ENCODE measurements at places on chromosomes 11 and 22. TPM values are rescaled to one million over a fixed set of nuclear protein-coding genes. Genes with fewer than 3 reads are reported as not detected.

DNA sequence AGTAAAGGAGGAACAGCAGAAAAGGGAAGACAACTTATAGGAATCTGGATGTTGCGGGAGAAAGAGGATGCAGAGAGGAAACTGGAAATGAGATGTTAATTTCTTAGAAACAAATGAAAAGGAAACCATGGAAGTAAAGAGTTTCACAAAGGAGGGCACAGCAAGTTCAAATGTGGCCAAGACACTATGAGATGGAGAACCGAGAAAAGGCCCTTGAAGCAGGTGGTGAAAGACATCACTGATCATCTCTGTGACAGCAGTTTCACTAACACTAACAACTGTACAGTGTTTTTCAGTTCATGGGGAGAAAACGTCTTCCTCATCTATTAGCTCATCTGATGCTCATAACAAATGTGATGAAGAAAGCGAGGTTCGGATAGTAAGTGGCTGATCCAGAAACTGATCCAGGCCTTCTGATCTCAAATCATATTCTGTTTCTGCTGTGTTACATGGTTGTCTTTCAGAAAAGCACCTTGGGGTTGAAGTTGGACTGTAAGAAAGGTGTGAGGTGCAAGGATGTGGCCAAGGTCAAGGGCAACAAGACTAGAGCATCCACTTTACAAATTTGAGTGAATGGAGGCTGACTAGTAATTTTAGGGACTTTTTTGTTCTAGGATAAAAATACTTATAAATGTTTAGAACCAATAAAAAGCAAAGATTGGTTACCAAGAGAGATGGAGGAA, 492.1 kb upstream of the CADM1 start:
- no peak for DNase-seq

DNA sequence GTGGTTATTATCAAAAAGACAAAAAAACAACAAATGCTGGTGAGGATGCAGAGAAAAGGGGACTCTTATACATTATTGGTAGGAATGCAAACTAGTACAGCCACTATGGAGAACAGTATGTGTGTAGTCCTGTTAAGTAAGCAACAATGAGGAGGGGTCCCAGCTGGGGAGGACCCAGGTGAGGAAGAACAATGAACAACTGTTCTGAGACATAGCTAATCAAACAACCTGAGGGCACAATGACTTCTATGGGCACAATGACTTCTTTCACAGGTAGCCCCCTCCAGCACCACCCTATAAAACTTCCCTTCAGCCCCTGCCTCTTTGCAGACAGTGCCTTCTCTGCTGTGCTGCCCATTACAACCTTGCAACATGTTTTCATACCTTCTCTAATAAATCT, 5.6 kb downstream of the JAML start:
- DNase-seq = no peak

DNA sequence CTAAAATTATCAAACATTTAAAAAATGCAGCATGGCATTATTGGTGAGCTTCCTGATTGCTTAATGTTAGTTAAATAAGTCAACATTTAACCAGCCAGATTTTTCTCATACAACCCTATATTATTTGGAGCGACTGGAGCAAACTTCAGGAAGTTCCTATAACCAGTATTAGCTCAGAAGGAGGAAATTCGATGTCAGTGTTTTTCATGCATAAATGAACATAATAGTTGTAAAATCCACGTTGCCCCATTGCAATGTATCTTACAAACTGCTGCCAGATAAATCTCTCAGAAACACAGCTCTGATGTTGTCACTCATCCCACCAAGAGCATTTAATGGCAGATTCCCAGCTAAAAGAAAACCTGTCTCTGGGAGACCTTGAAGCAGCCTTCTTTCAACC, 278.5 kb downstream of the CASP12 start:
- DNase-seq = no peak

DNA sequence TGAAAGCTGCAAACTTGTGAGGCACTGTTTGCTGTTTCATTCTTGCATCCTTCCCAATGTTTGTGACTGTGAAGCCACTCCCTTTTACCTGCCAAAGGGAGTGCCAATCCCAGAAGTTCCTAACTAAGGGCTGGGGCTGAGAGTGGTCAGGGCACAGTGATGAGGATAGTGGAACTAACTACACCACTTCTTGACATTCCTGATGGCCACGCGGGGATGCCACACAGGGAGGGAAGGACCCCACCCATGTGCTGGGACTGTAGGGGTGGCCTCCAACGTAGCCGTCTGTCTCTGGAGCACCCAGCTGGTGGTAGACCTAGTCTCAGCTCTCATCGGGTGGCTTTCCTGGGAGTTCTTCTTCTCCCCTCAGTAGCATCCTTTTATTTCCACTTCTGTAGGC, 335.5 kb downstream of the CADM1 start:
- DNase-seq = no peak

DNA sequence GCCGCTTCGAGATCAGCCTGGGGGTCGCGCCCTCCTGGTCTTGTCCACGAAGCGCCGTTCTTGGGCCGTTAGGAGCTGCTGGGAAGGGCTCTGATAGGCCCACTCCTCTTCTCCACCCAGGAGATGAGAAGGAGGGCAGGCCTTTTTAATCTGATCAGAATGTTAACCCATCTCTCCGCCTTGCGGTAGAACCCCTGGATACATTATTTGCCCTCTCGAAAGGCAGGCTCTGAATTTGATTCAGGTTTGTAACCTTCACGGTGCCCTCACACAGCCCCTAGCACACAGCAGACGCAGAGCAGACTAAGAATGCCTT, at the start of gene CCDC83:
Gene CCDC83, plus strand, starts transcription at position 43 of the 316 bp plus-strand sequence. CDS start 9,741 bp downstream, outside the sequence.
- DNase-seq = no peak

GRCh38 chr11:69396051-69396947, 85.2 kb upstream of the LINC01488 start:
- no peak for DNase-seq

Gene OR8D1
- not detected for total RNA-seq

GRCh38 chr11:44837661-44838060, 110.9 kb downstream of the TSPAN18 start:
- no peak for DNase-seq

DNA sequence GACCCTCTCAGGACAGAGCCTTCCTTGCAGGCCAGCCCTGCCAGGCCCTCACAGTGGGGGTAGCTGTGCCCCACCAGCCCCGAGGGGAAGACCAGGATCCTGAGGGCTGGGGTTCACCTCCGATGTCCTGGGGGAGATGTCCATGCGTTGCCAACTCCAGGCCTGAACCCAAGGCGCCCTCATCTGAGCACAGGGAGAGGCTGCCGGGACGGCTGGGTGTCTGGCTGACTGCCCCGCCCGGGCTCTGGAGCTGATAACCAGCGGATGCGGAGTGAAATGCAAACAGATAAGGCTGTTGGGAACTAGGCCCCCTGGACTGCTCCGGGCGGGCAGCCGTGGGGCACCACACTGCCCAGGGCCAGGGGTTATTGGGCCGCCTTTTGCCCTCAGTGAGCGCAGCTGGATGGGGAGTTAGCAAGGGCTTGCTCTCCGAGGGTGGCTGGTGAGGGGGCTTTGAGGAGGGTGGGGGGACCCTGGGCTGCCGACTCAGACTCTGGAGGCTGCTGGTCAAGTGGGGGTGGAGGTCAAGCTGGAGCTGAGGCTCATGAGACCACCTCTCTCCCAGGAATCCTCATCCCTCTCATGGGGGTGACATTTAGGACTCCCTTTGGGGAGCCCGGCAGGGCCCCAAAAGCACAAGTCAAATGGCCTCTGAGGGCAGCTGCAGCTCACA, 5.6 kb upstream of the MUC6 start:
- DNase-seq = no peak

Gene IGSF9B
- total RNA-seq = 70.8 TPM

GRCh38 chr11:73597336-73597955, 466 bp downstream of the FAM168A start:
- DNase-seq = peak; percentile 17

DNA sequence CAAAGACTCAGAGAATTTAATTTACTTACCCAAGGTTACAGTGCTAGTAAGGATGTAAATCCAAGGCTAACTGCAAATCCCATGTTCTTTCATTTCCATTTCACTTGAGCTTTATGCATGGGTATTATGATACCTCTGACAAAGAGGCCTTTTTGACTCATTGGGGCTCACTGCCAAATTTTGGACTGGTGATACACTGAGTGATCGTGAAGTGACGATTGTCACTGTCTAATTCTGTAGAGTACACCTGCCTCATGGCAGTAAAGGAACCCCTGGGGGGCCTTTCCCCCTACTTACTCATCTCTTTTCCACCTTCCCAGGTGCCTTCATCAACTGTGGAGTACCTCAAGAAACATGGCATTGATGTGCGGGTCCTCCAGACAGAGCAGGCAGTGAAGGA, 50.9 kb downstream of the AAMDC start:
- no peak for DNase-seq

Data from activated CD4-positive, alpha-beta memory T cell treated with anti-CD3 and anti-CD28 coated beads, Interleukin-2, amount 10 ng/mL, durations not matched to agents 7 days and 5 days (primary cell).